ENCODE measurements at places on chromosomes 7 and 10. TPM values are rescaled to one million over a fixed set of nuclear protein-coding genes. Genes with fewer than 3 reads are reported as not detected.

Gene SDK1
- 2.4 TPM for total RNA-seq

Gene CNPY1
- total RNA-seq: not detected

Gene LRRC17
- 76.1 TPM for total RNA-seq

Gene ABLIM1
- 20.6 TPM for total RNA-seq

Gene ENKUR
- not detected for total RNA-seq

Gene KIAA1549
- total RNA-seq: 3.9 TPM

Gene NPVF
- not detected for total RNA-seq

Gene GPR15LG
- total RNA-seq: not detected

Gene SPAM1
- not detected for total RNA-seq

Gene PANK1
- 4.4 TPM for total RNA-seq

Gene GPR26
- total RNA-seq: not detected
